ENCODE measurements at places on chromosomes 1 and 21.

- DNase-seq, result peak; percentile 13
These were observed at the start of gene RXRG for GRCh38 chr1:165444897-165445370. RXRG (minus strand) TSS chr1:165445126; CDS start chr1:165444893, 233 bp downstream.

DNA sequence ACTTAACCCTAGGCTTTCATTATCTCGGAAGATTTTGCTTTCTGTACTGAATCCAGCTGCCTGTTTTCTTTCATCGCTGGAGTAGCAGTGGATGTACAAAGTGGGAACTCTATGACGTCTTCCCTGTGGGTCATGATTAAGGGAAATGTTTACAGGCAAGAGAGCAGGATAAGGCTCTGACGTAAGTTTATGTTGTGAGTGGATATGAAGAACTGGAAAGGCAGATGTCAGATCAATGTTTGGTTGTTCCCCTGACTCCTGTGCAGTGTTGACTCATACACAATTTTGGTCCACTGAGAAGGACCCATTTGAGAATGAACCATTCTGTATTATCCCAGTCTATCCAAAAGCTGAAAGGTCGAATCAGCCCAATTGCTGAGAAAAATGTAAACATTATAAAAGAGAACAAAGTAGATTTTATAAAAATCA, 292.4 kb downstream of the GRIK1 start:
- no peak for DNase-seq

DNA sequence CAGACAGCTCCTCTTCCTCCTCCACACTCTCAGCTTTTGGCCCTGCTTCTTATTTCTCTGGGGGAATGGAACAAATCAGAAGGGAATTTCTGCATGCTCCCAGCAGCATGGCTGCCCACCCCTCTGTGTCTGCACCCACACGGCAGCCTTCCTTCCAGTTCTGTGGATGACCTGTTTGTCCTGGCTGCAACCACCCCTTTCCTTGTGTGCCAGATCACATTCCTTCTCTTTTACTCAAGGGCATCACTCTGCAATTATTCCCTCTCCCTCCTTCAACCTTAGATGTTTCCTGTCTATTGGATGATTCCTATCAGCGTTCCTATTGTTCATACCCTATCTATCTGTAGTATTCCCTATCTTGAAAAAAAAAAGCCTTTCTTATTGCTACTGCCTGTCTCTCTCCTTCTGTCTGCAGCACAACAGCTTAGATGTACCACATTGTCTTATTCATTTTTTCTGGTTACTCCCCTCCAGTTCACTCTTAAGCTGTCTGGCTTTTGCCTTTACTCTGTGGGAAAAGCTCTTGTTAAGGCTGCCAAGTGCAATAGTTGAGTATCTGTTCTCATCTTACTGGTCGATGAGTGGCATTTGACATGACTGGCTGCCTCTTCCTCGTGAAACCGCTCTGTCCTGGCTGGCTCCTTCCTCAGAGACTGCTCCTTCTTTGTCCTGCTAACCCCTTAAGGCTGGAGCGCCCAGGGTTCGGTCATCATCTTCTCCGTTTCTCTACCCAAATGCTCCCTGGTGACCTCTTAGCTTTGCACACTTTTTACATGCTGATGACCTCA, 351.1 kb downstream of the CAMTA1 start:
- DNase-seq, result no peak

- no peak for DNase-seq
These were observed 8.8 kb downstream of the ASAP3 start for GRCh38 chr1:23475134-23475628.

DNA sequence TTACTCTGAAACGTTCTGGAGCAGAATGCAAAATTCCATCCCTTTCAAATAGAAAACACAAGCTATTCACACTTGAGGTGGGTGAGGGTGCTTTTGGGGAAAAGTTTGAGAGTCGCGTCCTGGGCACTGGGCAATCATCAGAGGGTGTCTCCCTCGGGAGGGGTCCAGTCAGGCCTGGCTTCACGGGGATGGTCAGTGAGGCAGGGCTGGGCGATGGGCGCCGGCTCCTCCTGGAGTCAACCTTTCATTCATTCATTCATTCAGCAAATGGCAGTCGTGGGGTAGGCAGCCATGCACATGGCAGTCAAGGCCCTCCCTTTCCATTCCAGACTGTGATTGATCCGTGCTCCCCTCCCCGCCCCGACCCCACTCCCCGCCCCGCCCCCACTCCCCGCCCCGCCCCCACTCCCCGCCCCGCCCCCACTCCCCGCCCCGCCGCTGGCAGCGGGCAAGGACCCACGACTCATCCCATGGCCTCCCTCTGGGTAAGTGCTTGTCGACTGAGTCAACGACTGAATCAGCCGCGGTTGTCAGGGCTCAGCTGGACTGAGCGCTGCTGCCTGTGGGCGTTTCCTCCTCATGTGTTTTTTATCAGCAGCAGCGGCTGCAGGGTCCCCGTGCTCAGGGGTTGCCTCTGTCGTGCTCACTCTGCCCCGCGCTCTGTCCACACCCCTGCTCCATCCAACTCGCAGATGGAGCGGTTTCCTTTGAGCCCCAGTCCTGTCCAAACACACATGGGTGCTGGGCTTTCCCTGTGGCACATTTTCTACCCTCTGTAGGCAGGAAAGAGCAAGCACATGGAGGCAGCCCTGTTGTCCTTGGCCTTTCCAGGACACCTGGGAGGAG, 12.5 kb upstream of the SPSB1 start:
- peak; percentile 55 for DNase-seq

- DNase-seq, result no peak
These were observed 17.3 kb upstream of the ERICH3 start for GRCh38 chr1:74690909-74691308.

DNA sequence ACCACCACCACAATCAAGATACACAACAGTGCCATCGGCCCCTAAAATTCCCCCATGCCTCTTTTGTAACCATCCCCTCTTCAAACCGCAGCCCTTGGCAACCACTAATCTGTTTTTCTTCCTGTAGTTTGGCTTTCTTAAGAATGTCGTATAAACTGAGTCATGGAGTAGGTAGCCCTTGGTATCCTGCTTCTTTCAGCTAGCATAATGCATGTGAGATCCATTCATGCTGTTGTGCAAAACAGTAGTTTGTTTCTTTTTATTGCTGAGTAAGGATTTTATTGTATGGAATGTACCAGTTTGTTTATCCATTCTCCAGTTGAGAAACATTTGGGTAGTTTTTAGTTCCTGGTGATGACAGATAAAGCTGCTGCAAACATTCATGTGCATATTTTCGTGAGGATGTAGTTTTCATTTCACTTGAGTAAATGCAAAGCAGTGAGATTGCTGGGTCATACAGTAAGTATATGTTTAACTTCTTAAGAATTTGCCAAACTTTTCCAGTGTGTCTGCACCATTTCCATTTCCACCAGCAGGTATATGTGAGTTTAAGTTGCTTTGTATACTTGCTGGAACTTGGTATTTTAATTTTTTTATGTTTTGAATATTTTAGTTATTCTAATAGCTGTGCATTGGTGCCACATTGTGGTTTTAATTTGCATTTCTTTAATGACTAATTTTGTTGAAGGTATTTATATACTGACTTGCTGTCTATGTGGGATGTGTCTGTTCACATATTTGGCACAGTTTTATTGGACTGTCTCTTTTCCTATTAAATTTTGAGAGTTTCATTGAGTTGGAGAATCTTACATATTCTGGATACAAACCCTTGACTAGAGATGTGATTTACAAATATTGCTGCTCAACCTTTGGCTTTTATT, 148.4 kb upstream of the MAP1LC3C start:
- DNase-seq, result no peak

DNA sequence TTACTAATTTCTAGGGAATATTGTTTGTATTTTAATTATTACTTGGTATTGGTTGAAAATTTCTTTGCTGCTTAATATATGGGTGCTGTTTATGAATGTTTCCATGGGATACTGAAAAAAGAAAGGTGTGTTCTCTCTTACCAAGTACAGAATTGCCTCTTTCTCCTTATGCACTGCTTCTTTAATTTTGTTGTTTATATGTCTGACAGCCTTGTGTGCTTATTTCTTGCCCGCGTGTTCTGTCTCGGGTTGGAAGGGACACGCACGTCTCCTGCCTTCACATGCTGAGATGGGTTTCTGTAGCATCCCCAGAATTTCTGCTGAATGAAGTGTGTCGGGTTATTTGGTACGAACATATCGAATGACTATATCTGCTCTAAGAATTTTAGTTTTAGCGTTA, 51.1 kb downstream of the AGPAT3 start:
- no peak for DNase-seq

- DNase-seq, result no peak
These were observed 4.1 kb upstream of the COL6A2 start for GRCh38 chr21:46093668-46094400.

- no peak for DNase-seq
These were observed 59.1 kb downstream of the APCS start for GRCh38 chr1:159646687-159647086.

- no peak for DNase-seq
These were observed 85.6 kb downstream of the GREM2 start for GRCh38 chr1:240526312-240526711.

DNA sequence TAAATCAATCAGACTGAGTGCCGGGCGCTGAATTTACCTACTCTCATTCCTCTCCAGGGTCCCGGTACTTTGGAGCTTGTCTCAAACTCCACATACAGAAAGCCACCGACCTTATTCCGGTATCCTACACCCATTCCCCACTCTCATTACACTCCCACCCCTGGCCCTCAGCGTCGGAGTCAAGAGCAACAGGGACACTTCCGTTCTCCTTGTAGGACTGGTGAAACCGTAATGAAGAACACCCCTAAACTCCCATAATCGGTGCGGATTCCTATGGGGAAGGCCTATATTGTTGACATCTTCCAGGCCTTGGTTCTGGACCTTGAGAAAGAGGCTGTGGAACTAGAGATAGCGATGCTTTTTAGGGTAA, 798 bp downstream of the ZBED6 start:
- peak; percentile 9 for DNase-seq

DNA sequence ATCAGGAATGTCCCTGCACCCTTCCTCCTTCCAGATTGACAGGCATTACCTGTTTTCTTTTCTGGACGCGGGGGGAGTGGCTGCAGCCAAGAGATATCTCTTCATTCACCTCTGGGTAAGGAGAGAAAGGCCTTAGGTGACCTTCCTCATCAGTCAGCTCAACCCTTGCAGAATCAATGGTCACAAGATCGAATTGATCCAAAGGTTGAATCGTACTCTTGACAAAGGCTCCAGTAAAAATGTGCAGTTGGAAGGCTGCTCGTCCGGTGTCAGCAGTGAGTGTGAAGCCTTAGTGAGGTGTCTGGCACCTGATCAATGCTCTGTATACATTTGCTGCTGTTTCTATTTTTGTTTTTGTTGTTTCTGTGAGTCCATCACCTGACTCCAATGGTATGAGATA, 282.6 kb upstream of the AJAP1 start:
- DNase-seq, result no peak

- DNase-seq, result no peak
These were observed 10.0 kb downstream of the AHDC1 start for GRCh38 chr1:27593678-27594563.

DNA sequence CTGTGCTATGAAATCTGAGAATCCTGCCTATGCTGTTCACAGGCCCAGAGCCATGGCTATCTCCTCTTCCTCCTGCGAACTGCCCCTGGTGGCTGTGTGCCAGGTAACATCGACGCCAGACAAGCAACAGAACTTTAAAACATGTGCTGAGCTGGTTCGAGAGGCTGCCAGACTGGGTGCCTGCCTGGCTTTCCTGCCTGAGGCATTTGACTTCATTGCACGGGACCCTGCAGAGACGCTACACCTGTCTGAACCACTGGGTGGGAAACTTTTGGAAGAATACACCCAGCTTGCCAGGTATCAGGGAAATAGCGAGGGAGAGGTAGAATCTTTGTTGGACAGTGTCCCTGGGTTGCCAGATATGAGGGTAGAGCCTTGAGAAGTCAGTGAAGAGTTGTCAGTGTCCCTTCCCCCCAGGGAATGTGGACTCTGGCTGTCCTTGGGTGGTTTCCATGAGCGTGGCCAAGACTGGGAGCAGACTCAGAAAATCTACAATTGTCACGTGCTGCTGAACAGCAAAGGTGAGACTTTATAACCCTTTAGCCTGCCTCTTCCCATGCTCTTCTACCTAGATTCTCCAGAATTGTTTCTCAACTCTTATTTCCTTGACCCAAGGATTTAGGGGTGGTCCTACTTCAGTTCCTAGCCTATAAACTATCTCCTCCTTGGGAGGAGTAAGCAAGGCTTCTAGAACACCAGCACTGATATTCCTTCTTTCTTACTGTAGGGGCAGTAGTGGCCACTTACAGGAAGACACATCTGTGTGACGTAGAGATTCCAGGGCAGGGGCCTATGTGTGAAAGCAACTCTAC, 1.4 kb downstream of the NIT1 start:
- peak; percentile 53 for DNase-seq

GRCh38 chr1:147811751-147812150, 51.3 kb upstream of the GJA5 start:
- DNase-seq, result no peak

DNA sequence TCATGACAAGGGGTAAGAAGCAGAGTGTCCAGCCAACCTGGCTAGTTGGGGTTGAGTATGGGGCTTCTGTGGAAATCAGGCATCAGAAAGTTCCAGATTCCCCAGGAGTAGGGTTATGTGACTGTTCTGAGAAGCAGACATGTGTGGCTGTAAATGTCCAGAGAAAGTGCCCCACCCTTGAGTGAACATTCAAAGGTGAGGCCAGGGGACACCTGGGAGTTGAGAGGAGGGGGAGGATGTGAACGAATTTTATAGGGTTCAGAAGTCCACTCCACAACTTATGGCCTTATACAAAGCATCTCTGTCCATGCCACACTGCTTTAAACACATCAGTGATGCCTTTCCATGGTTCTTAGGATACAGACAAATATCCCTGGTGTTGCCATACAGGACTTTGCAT, 133.3 kb downstream of the IGSF21 start:
- no peak for DNase-seq

DNA sequence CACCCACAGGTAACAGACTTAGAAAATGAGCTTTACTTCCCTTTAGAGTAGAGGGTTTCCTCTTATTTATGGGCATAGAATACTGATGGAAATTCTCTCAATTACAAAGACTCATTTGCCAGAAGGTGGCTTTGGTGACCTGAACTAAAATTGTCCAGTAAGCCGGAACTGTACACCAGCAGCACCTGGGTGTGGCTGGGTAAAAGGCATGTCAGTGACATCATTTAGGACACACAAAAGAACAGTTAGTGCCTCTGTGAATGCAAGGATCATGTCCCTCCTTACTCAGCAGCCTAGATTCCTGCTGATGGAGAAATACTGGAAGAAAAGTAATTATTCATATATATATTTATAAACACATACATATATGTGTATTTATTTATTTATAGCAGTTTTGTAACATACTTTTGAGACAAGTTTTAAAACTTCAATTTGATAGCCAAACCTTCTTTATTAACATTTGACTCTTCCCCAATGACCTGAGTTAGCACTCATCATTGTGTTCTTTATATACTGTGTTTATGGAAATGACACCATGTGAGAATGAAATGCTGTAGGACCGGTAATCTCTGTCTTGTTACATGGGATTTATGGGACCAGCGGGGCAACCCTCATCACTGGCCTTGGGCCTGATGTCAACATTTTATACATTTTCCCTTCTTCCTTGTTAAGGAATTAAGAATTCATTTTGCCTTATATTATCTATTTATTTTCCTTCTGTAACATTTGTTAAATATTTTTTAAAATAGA, 274.4 kb downstream of the BRINP2 start:
- DNase-seq, result no peak

GRCh38 chr1:14120895-14121294, 420.9 kb downstream of the PRDM2 start:
- DNase-seq, result no peak

GRCh38 chr21:42319851-42320572, 4.8 kb upstream of the TFF3 start:
- no peak for DNase-seq

- DNase-seq, result no peak
These were observed 16.8 kb upstream of the PDXK start for GRCh38 chr21:43701936-43702784.
